GM10248 (cell line): ENCODE measurements at places on chromosomes 12 and 14.

DNA sequence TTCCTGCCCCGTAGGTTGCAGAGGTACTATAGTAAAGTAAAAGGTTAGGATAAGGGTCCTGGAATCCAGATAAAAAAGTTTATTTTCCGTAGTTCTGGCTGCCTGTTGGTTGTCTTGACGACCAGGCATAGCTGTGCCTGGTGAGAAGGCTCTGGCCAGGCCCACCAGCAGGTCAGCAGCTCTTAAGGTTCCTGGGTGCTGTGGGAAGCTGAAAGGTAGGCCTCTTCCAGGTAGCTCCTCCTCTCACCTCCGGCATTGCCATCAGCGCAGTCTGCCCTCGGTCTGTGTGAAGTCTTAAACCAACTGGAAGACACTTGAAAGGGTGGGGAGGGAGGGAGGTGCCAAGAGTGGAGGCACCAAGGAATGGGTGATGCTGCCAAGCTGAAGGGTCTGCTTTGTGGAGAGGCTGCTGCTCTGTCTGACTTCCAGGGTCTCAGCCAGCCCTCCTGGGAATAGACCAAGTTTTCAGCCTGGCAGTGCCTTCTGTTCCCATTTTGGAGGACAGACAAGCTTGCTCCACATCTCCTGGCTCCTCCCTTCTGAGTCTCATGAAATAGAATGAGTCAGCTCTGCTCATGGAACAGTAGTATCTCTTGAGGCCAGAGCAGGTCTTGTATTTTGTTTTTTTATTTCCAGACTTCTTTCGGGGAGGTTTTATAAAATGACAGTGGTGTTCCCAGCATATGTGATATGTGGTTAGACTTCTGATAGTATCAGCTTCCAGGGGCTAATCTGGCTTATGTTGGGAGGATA is 5.2 kb upstream of the ACADS start:
- DNase-seq, result no peak

DNA sequence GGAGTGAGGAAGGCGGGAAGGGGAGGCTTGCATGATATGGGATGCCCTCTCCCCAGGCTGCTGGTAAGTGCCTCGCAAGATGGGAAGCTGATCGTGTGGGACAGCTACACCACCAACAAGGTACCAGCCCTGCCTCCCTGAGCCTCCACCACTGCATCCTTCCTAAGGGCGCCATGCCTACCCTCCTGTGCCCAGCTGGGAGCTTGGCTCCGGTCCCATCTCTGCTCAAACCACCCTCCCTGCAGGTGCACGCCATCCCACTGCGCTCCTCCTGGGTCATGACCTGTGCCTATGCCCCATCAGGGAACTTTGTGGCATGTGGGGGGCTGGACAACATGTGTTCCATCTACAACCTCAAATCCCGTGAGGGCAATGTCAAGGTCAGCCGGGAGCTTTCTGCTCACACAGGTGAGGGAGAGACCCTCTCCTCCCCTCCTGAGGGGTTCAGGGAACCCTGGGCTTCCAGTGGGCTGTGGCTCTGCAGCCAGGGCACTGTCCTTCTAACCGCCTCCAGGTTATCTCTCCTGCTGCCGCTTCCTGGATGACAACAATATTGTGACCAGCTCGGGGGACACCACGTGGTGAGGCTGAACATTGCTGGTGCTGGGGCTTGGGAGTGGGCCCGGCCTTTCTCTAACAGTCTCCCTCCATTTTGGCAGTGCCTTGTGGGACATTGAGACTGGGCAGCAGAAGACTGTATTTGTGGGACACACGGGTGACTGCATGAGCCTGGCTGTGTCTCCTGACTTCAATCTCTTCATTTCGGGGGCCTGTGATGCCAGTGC is 2.6 kb downstream of the GNB3 start:
- no peak for DNase-seq

DNA sequence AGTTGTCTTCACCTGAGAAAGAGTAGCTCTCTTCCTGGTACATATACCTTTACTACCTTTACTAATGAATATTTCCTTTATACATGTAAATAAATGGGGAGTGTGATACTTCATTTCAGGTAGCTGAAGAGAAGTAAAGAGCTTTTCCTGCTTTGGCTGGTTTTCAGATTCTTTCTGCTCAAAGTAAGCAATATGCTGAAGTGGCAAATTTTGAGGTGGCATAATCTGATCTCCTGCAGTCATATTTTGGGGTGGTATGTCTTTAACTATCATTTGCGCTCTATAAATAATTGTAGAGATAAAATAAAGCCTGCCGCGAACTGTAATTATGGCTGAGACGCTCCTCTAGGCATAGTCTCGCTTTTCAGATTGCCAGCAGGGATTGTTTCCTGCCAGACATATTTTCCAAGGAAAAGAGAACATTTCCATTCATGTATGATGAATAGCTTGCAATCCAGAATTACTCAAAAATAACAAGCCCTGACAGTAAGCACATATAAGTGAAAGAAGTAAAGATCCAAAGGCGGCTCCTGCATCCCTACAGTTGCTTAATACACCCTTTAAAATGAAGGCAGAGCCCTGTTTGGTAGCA is 200.7 kb downstream of the C12orf50 start:
- no peak for DNase-seq

- no peak for DNase-seq
Observed at GRCh38 chr12:45839917-45840316, 110.4 kb downstream of the ARID2 start.

- no peak for DNase-seq
Observed at GRCh38 chr12:64323476-64324225, 66.9 kb downstream of the C12orf56 start.

DNA sequence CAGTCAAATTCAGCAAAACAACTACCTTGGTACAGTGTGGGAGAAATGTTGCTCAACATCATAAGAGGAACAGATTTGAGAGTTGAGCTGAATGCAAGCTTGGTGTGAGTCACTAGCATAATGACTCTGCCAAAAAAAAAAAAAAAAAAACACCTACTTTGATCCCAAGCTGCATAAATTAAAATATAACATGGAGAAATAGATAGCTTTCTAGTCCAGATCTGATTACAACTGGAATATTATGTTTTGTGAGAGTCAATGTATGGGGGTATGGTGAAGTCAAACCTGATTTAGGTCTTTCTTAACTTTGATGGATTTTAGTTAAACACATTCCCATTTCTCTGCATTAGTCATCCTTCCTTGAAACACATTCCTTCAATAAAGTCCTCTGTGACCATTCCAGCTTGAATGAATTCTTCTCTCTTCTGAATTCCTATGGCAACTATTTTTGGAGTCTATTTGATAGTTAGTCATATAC is 188.1 kb downstream of the SLC5A8 start:
- DNase-seq, result no peak

DNA sequence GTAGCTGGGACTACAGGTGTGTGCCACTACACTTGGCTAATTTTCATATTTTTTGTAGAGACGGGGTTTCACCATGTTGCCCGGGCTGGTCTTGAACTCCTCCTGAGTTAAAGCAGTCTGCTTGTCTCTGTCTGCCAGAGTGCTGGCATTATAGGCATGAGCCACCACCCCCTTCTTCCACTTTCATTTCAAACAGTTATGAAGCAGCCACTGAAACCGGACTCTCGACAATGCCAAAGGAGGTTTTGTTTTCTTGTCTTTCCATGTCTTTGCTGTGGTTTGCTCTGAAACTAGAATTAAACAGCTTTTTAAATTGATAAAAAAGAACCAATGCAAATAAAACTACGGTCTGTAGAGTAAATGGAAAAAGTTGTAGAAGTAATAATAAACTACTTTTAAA is 30.4 kb downstream of the RAP1B start:
- DNase-seq, result peak; percentile 45

- no peak for DNase-seq
Observed at GRCh38 chr14:74083161-74083560, 1.1 kb downstream of the ALDH6A1 start.

- no peak for DNase-seq
Observed at GRCh38 chr14:68653108-68653507, 139.8 kb downstream of the ZFP36L1 start.

- peak; percentile 89 for DNase-seq
Observed at GRCh38 chr12:51391283-51392123, at the start of gene GALNT6. Gene GALNT6, minus strand, starts transcription at chr12:51391406. Its CDS starts 11,625 bp downstream, at chr12:51379781.

- DNase-seq, result peak; percentile 82
Observed at GRCh38 chr14:67680121-67680602, 5.7 kb upstream of the VTI1B start.

DNA sequence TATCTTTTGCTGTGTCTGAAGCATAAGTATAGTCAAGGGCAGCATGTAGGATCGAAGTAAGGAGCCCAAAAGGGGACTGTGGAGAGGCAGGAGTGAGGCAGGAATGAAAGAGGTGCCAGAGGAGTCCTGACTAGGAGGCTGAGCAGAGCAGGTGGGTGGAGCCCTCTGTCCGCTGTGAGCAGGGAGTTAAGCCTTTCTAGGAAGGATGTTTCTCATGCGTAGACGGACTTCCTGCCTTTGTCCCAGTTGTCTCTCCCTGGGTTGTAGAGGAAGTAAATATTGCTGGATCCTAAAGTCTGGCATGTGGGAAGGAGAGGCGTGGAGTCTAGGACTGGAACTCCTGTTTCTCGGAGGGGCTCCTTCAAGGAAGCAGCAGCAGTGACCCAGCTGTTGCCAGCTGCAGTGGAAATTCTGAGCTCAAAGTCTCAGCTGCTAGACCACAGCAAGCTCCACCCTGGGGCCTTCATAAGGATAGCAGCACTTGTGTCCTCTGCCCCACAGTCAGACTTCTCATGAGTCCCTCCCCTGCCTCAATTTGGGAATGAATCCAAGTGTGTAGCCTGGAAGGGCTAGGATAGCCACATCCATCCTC is 44.0 kb downstream of the RBMS2 start:
- peak; percentile 58 for DNase-seq

- DNase-seq, result no peak
Observed at GRCh38 chr14:90700933-90701776, 115.1 kb downstream of the TTC7B start.

DNA sequence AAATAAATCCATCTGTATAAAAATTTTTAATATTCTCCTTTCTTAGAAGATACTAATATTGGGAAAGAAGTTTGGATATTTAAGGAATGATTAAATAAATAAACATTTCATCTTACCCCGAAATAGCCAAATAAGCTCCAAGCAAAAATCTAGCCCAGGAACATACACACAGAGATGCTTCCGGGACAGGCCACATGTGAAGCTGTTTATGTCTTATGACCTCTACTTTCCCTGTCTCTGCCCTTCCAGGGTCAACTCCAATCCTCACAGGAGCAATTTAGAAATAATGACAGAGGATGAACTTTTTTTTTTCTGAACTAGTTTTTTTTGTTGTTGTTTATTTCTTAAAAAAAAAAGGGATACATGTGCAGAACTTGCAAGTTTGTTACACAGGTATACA is 89.4 kb downstream of the BTG1 start:
- DNase-seq, result no peak

GRCh38 chr14:88604212-88604611 is 41.4 kb downstream of the ZC3H14 start:
- no peak for DNase-seq

- DNase-seq, result no peak
Observed at GRCh38 chr12:98735821-98736220, 90.7 kb downstream of the APAF1 start.

DNA sequence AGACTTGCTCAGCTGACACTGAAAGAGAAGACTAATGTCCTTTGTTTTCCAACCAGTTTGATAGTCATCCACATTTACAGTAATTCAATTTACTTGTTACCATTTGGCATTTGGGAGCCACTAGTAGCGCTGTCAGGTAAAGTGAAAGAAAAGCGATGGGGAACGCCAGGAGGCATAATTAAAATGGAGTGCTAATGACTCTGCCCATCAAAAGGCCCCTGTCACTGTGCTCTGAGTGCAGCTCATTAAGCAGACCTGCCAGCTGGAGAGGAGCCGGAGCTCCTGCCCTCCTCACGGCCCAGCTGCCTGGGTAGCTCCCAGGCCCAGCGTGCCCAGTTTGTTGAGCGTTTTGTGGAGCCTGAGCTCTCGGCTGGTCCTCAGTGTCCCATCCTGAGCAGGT is 463.6 kb upstream of the CCDC196 start:
- DNase-seq, result no peak

DNA sequence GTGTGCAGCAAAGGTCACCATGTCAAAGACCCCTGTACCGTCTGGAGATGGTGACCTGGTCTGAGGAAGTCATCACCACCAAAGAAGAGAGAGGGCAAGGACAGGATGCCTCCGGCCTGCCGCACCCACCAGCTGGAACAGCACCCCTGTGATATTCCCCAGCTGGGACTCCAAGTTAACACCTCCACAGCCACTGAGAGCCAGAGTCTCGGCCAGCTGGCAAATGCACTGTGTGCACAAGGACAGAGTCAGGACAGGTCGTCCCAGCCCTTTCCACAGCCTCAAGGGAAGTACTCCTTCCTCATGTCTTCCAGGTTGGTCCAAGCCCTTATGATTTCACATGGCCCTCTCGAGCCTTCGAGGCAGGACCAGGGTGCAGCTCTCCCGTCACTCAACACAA is 19.3 kb upstream of the FKBP4 start:
- no peak for DNase-seq

DNA sequence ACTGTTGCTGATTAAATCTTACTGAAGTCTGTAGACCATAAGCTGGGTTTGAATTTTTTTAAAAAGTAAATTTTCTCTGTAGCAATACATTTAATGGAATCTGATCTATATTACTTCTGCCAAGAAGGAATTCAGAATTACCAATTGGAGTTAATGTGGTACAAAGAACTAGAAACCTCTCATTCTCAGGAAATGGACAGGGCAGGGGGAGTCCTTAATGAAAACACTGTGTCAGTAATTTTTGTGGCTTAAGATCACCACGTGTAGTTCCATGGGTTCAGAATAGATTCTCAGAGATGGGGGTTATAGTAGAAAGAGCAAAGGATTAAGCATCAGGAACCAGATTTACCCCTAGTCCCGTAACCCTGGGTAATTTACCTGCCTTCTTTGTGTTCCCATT is 30.3 kb downstream of the FBXL14 start:
- DNase-seq, result no peak

DNA sequence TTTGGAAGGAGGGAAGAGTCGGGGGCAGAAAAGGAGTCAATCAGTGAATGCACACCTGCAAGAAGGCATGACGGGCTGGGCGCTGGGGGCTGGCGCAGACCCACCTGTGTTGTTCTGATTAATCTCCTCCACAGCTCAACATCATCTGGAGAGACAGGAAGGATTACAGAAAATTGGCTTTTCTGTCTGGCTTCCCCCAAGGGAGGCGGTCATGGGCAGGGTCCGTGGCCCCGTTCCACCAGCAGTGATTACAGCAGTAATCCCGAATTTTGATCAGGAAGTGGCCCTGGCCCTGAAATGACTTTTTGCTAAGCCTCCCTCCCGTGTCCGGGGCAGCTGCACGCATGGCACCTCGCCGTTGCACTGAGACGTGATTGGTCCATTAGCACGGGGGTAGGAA is 24.4 kb upstream of the GALNT9 start:
- no peak for DNase-seq

DNA sequence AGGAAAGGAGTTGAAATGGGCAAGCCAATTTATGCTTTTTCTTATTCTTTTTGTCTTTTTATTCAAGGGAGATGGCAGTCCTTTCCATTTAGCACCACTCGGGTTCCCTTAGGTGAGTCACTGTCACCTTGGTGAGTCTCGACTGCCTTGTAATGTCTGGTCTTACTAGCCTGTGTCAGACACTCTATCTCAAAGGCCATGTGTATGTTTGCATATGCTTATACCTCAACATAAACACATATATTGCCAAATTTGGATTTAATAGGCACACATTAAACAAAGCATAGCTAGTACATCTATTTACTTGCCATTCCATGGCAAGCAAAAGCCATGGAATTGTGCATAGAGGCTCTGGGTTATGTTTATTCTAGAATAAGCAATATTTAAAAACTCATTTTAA is 624.9 kb upstream of the FOXG1 start:
- no peak for DNase-seq

GRCh38 chr14:44771496-44771895 is 190.3 kb downstream of the KLHL28 start:
- DNase-seq, result no peak
